ENCODE measurements at places on chromosomes 3 and 15. TPM values are rescaled to one million over a fixed set of nuclear protein-coding genes. Genes with fewer than 3 reads are reported as not detected.

- DNase-seq, result no peak
Measured at GRCh38 chr15:56640127-56640526, 93.2 kb downstream of the ZNF280D start.

DNA sequence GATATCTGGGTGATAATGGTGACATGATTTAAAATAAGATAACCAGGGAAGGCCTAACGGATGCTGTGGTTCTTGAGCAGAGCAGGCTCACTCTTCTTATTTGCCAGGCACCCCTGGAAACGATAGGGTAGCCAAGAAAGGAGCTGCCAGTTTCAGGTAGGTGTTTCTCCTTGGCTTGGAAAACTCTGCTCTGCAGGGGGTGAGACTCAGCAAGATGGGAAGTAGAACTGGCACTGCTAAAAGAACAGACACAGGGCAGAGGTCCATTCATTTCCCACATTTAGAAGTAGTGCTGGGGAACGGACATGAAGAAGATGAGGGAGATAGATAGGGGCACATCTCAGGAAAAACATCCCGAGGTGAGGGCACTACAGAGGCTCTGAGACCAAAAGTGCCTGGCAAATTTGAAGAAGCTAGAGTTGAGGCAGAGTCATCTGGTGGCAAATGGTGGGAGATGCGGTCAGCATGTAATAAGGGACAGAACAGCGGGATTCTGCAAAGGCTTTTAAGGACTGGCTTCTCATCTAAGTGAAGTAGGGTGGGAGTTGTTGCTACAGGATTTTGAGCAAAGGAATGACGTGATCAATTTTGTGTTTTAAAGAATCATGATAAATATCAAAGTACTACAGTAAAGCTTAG is 323.4 kb upstream of the PLSCR5 start:
- DNase-seq, result no peak

The ARL6 gene
- total RNA-seq, result 3.9 TPM

The PLXND1 gene
- 53.3 TPM for total RNA-seq

The IP6K1 gene
- total RNA-seq, result 31.6 TPM

The ADGRG7 gene
- not detected for total RNA-seq

- DNase-seq, result no peak
Measured at GRCh38 chr3:47283591-47284364, 1.0 kb downstream of the KLHL18 start.

DNA sequence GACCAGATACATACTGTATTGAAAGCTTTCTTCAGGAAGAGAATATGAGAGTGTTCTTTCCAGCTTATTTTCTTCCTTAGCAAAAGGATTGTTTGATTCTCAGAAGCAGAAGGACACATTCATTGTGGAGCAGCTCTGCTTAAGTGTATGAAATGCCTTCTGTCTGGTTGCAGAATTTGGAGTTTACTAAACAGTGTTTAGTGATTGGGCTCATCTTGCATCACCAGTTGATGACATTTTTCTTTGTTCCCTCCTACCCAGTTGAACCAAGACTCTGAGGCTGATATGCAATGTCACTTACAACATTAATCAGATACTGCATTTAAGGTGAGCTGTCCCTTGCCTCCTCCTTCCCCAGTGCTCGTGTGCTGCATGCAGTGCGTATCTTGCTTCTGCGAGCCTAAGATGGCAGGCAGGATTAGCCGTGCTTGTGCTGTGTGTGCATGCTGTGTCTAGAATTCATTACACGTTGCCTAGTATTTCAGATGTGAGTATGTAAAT is 18.4 kb downstream of the ZBTB38 start:
- no peak for DNase-seq

The ITIH1 gene
- not detected for total RNA-seq
